H1 (cell line): ENCODE measurements at places on chromosomes 1 and 21. TPM values are rescaled to one million over a fixed set of nuclear protein-coding genes. Genes with fewer than 3 reads are reported as not detected.

DNA sequence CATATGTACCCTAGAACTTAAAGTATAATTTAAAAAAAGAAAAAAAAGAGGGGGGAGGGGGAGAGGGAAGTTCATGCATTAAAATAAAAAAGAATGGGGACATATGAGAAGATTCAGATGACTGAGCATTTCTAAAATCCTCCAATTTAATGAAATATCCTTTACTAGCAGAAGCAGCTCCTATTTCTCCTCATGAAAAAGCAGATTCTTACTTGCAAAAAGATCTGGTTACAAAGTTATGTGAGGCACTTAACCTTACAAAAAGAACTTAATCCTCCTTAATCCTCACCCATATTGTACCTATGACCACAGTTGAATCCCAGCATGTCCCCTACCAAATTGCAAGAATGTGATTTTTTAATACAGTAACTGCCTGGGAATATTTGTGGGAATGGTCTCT lies 298.5 kb downstream of the SRGAP2C start:
- H3K27me3 ChIP-seq, result no peaks in the 10 kb centered on the region
- H3K36me3 ChIP-seq, result no peaks in the 10 kb centered on the region
- no peak for DNase-seq
- no peaks in the 10 kb centered on the region for H3K4me1 ChIP-seq

DNA sequence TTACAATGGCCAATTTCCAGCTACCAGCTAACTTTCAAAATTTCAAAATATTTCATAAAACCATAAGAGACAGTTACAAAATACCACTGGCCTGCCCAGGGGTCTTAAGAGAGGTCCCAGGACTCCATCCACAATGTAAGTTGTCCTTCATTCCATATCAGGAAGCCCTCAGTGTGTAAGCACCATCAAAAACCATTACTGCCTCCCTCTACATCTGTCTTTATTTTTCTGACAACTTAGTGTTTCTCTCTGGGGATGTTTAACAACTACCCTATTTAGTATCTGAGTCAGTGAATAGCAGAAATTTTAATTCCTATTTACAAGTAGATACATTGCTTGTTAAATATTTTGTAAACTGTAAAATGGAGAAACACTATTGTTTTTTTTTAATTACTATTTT lies 339.3 kb upstream of the ADAMTS5 start:
- no peaks in the 10 kb centered on the region for H3K4me1 ChIP-seq
- DNase-seq, result no peak
- no peaks in the 10 kb centered on the region for H3K36me3 ChIP-seq

The SLAMF8 gene
- polyA plus RNA-seq, result not detected in 2 replicates

The LMX1A gene
- 0.03 TPM in 1 of 2 replicates, not detected in the other for polyA plus RNA-seq

The CRB1 gene
- polyA plus RNA-seq, result 0.03 TPM in 2 replicates

The RIT1 gene
- polyA plus RNA-seq, result 19.7 and 26.8 TPM in 2 replicates

The C1orf87 gene
- 0.06 TPM in 1 of 2 replicates, not detected in the other for polyA plus RNA-seq

The EFNA3 gene
- polyA plus RNA-seq, result 13.8 and 18.7 TPM in 2 replicates
